ENCODE measurements at places on chromosomes 5 and 9.

DNA sequence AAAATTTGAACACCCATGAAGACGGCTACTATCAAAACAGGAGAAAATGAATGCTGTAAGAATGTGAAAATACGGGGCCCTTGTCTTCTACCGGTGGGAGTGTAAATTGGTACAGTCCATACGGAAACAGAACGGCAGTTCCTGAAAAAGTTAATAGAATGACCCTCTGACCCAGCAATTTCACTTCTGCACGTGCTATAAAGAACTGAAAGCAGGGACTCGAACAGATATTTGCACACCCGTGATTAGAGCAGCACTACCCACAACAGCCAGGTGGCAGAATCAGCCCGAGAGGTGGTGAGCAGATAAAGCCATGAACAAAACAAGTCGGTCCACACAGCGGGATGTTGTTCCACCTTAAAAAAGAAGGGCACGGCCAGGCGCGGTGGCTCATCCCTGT lies 22.6 kb upstream of the SLC12A7 start:
- no peak overlapping the region for H3K27ac ChIP-seq
- peaks cover 6% of the 10 kb centered on the region for H3K4me1 ChIP-seq
- peaks cover 31% of the 10 kb centered on the region for H3K27me3 ChIP-seq
- no peaks in the 10 kb centered on the region for H3K36me3 ChIP-seq
- H3K4me3 ChIP-seq = no peak overlapping the region

GRCh38 chr9:23341346-23341745 lies 484.7 kb downstream of the ELAVL2 start:
- DNase-seq = no peak
- H3K36me3 ChIP-seq = no peaks in the 10 kb centered on the region
- no peaks in the 10 kb centered on the region for H3K4me1 ChIP-seq
- no peak overlapping the region for H3K4me3 ChIP-seq
- no peaks in the 10 kb centered on the region for H3K27me3 ChIP-seq

DNA sequence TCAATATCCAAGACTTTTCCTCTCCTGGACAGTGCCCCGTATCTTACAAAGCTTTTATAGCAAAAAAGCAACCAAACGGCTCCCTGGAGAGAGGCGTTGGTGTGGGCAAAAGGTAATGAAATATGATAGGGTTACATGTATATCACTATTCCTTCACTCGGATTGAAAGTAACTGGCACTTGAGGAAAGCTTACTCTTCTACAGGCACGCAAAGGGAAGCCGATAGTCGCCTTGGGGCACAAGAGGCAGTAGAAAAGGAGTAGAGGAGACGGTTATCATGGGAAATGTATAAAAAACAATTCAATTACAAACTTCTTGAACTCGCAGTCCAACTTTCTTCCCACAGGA lies 1.1 kb downstream of the DIAPH1 start:
- H3K36me3 ChIP-seq = peaks cover 7% of the 10 kb centered on the region
- peak overlapping the region; percentile 92 for H3K27ac ChIP-seq
- peaks cover 24% of the 10 kb centered on the region for H3K4me1 ChIP-seq
- no peaks in the 10 kb centered on the region for H3K27me3 ChIP-seq

- peaks cover 15% of the 10 kb centered on the region for H3K4me1 ChIP-seq
- no peak overlapping the region for H3K4me3 ChIP-seq
Observed at GRCh38 chr9:20243841-20244240, 378.5 kb downstream of the MLLT3 start.

DNA sequence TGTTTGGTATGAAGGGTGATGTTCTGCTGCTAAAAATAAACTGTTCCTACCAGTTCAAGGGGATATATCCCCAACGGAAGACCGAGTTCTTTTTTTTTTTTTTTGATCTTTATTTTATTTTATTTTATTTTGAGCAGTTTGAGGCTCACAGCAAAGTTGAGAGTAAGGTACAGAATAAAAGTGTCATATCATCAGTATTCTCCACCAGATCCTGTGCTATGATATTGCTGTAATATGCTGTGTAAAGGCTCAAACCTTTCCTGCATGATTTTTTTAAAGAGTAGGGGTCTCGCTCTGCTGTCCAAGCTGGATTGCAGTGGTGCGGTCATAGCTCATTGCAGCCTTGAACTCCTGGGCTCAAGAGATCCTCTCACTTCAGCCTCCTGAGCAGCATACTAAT lies 34.8 kb upstream of the DHFR start:
- no peak for DNase-seq
- H3K27ac ChIP-seq = no peak overlapping the region
- H3K27me3 ChIP-seq = no peaks in the 10 kb centered on the region
- no peak overlapping the region for H3K4me3 ChIP-seq
- no peaks in the 10 kb centered on the region for H3K4me1 ChIP-seq

GRCh38 chr9:33166231-33167083 lies 679 bp downstream of the B4GALT1 start:
- no peaks in the 10 kb centered on the region for H3K27me3 ChIP-seq
- H3K4me3 ChIP-seq = peak overlapping the region; percentile 76
- H3K27ac ChIP-seq = peak overlapping the region; percentile 96
- no peak for DNase-seq
- no peaks in the 10 kb centered on the region for H3K36me3 ChIP-seq
- peaks cover 62% of the 10 kb centered on the region for H3K4me1 ChIP-seq

- H3K27ac ChIP-seq = no peak overlapping the region
- H3K36me3 ChIP-seq = no peaks in the 10 kb centered on the region
- H3K4me3 ChIP-seq = no peak overlapping the region
- H3K27me3 ChIP-seq = peaks cover 3% of the 10 kb centered on the region
- no peak for DNase-seq
- no peaks in the 10 kb centered on the region for H3K4me1 ChIP-seq
Observed at GRCh38 chr9:115466756-115467155, 348.8 kb upstream of the TNC start.

GRCh38 chr9:20880675-20881074 lies 150.8 kb downstream of the HACD4 start:
- no peak overlapping the region for H3K27ac ChIP-seq
- peaks cover 6% of the 10 kb centered on the region for H3K36me3 ChIP-seq
- no peaks in the 10 kb centered on the region for H3K4me1 ChIP-seq
- DNase-seq = no peak

GRCh38 chr5:75366787-75367186 lies 29.8 kb downstream of the HMGCR start:
- peaks cover 4% of the 10 kb centered on the region for H3K4me1 ChIP-seq
- no peak overlapping the region for H3K27ac ChIP-seq
- H3K36me3 ChIP-seq = no peaks in the 10 kb centered on the region
- H3K4me3 ChIP-seq = no peak overlapping the region
- no peak for DNase-seq
- no peaks in the 10 kb centered on the region for H3K27me3 ChIP-seq

DNA sequence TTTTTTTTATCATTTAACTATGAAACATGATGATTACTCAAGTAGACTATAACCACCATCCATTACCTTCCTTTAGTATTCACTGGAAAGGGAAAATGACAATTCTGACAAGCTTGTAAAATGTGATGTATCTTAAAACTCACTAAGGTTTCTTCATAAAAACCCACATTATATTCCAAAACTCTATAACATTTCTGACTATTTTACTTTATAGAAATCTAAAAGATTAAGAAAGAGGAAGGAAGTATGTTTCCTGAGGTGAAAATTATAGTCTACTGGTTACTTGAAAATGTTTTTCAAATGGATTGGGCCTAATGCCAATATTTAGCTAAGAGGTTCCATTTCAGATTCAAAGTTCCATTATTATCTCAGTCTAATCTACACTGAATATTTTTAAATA lies 1982.2 kb upstream of the C9orf72 start:
- H3K27ac ChIP-seq = no peak overlapping the region
- no peaks in the 10 kb centered on the region for H3K4me1 ChIP-seq
- DNase-seq = no peak
- peaks cover 2% of the 10 kb centered on the region for H3K36me3 ChIP-seq
- H3K27me3 ChIP-seq = no peaks in the 10 kb centered on the region

DNA sequence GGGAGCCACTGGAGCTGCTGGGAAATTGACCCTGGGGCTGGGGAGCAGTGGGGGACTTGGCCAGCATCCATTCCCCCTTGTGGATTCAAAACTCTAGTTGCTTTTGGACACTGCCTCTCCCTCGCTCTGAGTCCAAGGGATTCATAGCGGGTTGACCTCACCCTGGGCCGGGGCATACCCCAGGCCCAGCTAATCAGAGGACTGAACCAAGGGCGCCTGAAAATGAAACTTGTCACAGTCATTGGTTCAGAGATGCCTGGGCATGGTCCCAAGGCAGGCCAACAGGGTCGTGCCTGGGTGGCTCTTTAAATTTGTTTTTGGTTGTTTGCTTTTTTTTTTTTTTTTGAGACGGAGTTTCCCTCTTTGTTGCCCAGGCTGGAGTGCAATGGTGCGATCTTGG lies 22.6 kb downstream of the STK10 start:
- no peaks in the 10 kb centered on the region for H3K27me3 ChIP-seq
- H3K4me1 ChIP-seq = peaks cover 12% of the 10 kb centered on the region
- H3K36me3 ChIP-seq = no peaks in the 10 kb centered on the region
- H3K4me3 ChIP-seq = no peak overlapping the region
- H3K27ac ChIP-seq = no peak overlapping the region

- no peak overlapping the region for H3K27ac ChIP-seq
- no peak overlapping the region for H3K4me3 ChIP-seq
- no peaks in the 10 kb centered on the region for H3K36me3 ChIP-seq
Observed at GRCh38 chr9:71637926-71638325, 130.4 kb downstream of the CEMIP2 start.

- H3K27me3 ChIP-seq = no peaks in the 10 kb centered on the region
- no peaks in the 10 kb centered on the region for H3K4me1 ChIP-seq
- peaks cover 34% of the 10 kb centered on the region for H3K36me3 ChIP-seq
- no peak overlapping the region for H3K4me3 ChIP-seq
- DNase-seq = no peak
- H3K27ac ChIP-seq = no peak overlapping the region
Observed at GRCh38 chr9:33315371-33315770, 25.1 kb downstream of the NFX1 start.

GRCh38 chr5:111972548-111972947 lies 215.6 kb upstream of the NREP start:
- H3K4me3 ChIP-seq = no peak overlapping the region
- H3K27me3 ChIP-seq = no peaks in the 10 kb centered on the region
- no peak for DNase-seq
- no peak overlapping the region for H3K27ac ChIP-seq
